Tongue (tissue), 3 donors: ENCODE measurements at places on chromosomes 2 and 18.

GRCh38 chr2:854460-854859 is 96.2 kb upstream of the SNTG2 start:
- no peak for DNase-seq

DNA sequence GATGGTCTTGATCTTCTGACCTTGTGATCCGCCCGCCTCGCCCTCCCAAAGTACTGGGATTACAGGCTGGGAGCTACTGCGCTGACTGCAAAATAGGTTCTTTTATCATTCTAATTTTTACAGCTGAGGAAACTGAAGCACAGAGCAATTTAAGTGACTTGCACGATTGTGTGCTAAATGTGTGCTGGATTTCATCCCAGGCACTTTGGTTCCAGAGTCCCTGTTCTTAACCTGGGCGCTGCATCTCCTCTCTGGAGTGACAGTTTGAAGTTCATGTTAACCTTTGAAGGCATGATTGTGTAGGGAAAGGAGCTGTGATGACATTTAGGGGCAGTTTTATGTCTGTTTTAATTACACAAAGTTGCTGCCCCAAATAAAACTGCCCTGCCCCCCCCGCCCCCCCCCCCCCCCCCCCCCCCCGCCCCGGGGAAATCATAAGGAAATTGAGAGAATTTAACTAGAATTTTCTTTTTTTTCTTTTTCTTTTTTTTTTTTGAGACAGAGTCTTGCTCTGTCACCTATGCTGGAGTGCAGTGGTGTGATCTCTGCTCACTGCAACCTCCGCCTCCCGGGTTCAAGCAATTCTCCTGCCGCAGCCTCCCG is 5.6 kb downstream of the ACSL3 start:
- DNase-seq = no peak

- DNase-seq = no peak
These were observed 98.3 kb upstream of the SPRED2 start for GRCh38 chr2:65530547-65531320.

GRCh38 chr2:121748202-121748601 is 7.2 kb upstream of the TSN start:
- DNase-seq = peak; percentile 17

- DNase-seq = peak; percentile 47
These were observed 135.9 kb downstream of the TPGS2 start for GRCh38 chr18:36692921-36693332.

- no peak for DNase-seq
These were observed 120.9 kb downstream of the CLIP4 start for GRCh38 chr2:29236074-29236473.

GRCh38 chr2:209762563-209762962 is 9.1 kb upstream of the UNC80 start:
- DNase-seq = no peak

GRCh38 chr18:75267643-75268363 is 57.2 kb downstream of the TSHZ1 start:
- no peak for DNase-seq

DNA sequence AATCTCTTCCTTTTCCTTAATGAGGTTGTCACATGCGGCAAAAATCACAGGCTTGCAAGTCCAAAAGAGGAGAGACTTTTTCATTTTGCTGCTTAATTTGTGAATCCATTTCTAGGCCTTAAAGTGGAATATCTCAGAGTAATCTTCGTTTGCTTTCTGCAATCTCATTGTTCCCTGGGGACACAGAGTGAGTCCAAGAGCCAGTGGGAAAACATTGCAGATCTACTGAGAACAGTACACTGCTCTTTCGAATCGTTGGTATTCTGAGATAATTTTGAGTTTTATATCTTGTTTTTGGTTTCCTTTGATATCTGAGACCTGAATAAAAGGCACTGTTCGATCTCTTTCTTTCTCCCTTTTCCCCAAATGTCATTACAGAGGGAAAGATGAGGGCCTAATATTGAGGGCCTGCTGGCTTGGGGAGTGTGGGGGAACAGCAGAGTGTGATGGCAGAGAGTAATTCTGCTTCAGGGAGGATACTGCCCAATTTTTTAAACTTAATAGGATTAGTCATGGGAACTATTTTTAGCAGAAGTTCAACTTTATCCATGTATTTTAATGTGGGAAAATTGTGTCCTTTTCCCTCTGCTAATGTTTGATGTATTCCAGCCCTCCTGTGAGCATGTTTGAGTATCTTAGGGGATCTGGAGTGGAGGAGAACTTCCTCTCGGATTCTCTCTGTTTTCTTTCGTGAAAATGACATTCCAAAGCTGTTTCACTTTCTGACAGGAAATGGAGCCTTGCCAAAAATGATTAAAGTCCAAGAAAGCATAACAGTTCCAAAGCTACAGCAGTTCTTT is 418.2 kb upstream of the ZEB2 start:
- peak; percentile 91 for DNase-seq

DNA sequence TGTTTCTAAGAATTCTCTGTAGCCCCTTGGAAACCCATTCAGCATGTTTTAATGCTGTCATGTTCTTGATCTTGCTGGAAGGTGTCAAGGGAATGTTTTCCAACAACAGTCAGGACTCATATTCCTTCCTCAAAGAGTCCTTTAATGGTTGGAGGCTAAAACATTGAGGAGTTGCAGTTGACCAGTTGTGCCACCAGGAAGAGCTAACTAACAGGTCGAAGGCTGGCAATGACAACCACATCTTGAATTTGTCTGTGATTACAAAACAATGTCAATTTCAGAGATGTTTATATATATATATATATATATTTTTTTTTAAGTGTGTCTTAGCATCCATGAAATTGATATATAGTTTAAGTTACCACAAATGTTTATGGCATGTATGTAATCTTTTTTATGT is 151.5 kb downstream of the INO80D start:
- DNase-seq = no peak

- DNase-seq = no peak
These were observed 151.2 kb upstream of the BARD1 start for GRCh38 chr2:214960677-214961076.

DNA sequence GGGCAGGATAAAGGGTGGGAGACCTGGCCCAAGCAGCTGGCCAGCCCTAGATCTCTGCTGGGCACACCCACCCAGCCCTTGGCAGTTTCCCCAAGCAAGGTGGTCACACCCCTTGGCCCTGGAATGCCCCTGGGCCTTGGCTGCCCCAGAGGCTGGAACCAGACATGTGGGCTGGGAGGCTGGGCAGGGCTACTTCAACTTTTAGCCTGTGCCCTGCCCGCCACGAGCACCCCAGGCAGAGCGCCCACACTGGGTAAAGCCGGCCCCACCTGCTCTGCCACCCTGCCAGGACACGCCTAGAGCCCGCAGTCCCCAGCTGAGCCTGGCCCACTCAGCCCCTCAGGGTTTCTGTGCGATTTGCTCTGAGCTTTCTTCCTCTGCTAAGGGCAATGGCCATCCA is 119.7 kb upstream of the SMAD2 start:
- DNase-seq = no peak

DNA sequence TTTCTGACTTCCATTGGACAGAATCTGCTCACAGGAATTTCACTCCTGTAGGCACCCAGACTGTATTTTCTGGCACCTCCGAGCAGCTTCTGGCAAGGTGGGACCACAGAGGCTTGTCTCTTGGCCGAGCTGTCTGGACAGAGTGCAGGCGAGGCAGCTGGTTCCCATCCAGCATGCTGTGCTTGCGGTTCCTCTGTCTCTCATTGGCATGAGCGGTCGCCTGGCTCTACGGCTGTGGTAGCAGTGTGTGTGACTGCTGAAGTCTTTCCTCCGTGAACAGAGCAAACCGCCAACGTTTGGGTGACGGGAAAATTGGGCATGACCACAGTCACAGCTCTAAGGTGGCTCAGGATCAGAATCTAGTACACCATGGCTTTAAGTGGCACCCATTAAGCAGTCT is 411.7 kb upstream of the NETO1 start:
- DNase-seq = no peak

DNA sequence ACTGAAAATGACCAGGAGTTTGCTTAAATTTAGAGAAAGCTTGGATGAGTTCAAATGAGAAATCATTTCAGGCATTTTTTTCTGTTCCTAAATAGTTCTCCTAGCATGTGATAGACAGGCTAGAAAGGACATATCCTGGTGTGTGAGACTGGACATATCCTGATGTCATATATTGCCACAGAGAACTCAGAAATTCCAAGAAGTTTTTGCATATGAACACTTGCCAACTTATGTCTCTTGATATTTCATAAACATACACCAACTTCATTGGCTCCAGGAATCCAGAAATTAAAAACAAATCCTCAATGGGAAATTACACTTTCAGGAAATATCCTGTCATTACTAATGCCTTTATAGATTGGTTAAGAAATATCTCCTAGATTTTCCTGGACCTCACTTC is 2.9 kb upstream of the SERPINB4 start:
- DNase-seq = no peak

DNA sequence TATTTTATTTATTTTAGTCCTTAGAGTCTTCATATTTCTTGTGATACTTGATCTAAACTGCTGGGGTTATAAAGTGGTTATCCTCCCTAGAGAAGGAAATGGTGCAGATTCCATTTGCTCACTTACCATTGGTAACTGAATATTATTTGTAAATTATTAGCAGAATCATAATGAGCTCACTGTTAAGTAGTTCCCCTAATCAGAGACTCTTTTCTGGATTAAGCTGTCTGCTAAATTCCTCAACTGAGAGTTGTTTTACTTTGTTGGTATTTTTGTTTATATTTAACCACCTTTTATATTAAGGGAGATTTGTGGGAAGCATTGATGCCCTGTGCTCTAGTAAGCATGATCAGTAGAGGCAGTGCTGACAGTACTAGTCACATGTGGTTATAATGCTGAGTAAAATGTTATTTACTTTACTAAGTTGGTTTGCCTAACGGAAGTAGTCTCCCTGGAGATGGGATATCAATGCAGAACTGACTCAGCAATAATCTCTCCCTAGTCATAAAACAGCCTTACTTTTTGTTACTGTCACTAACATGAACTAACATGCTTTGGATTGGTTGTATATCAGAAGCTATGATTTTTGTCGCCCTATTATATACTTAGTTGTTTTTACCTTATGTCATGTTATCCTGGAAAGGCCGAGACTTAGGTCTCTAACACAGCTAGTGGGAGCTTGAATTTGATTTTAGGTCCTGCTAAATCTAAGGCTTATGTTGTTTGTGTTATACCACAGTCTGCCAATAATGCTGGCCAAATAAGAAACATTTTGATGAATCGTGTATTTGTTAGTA is 166.7 kb downstream of the MCFD2 start:
- DNase-seq = peak; percentile 19

DNA sequence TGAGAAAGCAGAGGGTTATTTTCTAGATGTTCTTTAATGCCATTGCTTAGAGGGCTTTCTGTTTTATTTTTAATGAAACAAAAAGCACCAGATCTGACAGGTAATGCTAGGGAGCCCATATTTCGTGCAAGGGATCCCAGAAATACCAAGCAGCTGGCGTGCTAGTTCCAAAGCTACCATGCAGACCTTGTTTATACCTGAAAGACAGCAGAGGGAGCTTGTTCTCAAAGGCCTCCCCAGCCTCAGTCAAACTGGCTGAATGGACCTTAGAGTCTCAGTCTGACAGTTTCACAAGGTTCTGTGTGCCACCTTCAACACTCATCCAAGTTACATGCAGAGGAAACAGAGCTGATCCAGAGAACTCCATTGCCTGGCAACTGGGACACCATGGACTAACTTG is 48.6 kb downstream of the GALNT14 start:
- DNase-seq = no peak

- peak; percentile 76 for DNase-seq
These were observed 9.6 kb downstream of the DCDC2C start for GRCh38 chr2:3712831-3713503.

- no peak for DNase-seq
These were observed 78.7 kb upstream of the RGPD5 start for GRCh38 chr2:109715313-109715805.

- DNase-seq = no peak
These were observed 1334.0 kb upstream of the NRXN1 start for GRCh38 chr2:52365946-52366345.

DNA sequence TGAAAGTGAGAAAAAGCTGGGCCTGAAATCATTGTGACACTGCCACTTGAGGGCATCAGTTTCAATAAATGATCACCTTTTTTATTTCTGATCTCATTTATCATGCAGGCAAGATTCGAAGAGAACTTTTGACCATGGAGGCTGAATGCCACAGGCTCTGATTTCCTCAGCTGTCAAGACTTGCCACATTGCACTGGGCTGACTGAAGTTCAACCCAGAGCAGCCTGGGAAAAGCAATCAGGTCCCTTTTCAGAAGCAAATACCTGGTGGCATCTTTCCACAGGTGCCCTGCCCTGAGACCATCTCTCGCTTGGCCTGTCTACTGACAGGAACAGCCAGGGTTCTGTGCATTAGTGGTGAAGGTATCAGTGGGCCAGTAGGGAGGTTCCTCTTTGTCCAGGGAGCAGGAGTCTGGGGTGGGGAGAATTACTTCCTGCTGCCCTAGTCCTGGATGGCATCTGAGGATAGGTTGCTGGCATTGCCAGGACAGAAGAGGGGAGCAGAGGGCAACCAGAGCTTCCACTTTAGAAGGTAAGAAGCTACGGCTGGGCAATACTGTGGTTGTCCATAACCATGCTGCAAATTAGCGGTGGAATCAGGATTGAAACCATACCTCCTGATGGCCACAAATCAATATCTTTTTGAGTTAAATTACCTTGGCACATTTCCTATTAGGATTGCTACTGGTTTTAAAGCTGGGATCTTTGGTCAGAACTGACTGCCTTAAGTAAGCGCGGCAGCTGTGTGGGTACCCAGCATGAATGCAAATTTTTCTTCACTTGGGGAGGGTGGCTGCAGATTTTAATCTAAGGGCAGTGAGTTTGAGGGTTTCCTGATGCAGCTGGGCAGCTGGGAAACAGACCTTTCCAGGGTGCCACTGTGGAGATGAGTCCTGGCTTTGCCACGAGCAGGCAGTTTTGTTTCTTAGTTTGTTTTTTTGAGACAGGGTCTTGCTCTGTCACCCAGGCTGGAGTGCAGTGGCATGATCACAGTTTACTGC is 394.5 kb downstream of the ALK start:
- DNase-seq = no peak

DNA sequence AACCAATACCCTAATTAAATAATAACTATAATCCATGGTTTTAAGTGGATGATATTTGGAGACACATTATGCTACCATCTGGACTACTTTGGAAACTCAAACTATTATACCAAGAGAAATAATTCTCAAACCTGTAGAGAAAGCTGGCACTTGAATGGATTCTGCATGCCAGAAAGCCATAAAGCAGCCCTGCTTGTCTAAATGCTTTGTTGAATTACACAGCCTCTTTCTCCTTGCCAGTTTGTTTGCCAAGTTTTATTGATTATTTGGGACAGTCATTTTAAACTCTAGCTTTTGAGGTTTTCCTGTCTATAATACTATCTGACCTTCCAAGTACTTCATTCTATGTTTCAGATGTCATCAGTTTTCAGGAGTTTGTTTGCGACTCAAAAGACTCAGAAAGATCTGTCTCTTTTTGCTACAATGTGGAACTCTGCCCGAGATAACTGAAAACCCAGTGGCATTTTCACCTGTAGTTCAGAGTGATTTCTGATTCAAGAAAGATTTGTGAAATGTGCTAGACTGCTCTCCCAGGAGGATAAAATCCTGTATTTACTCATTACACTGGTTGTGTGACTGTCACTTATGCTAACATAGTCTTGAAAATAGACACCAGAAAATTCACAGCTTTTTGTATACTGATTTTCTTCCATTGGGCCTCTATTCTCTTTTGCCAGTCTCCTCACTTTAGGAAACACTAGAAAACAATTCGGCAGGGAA is 29.2 kb upstream of the MBOAT2 start:
- DNase-seq = no peak
